Activated T-cell treated with anti-CD3 and anti-CD28 coated beads, Interleukin-2, amount 50 U/mL, for 1 hour (primary cell): ENCODE measurements at places on chromosomes 1 and 21.

GRCh38 chr1:216456682-216457081 lies 33.4 kb upstream of the USH2A start:
- no peak for DNase-seq

DNA sequence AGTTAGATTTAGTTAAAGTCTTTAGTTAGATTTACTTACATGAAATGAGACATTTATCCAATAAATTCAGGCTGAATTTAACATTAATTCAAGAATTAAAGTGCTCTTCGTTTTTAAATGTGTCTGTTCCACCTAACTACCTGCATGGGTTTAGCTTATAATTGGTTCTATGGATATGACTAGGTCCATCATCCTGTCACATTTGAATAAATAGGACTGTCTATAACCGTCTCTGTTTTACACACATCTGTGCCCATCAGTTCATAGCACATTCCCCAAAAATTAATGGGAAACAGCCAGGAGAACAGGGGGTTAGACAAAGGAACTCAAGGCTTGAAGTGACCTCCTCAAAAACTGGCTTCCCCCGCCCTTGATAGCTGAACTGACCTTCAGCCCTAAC lies 219.6 kb downstream of the MRPL39 start:
- no peak for DNase-seq

- DNase-seq = no peak
These were observed 9.9 kb downstream of the SYNJ1 start for GRCh38 chr21:32717851-32718316.

GRCh38 chr21:41207401-41208375 lies 39.7 kb downstream of the BACE2 start:
- no peak for DNase-seq

DNA sequence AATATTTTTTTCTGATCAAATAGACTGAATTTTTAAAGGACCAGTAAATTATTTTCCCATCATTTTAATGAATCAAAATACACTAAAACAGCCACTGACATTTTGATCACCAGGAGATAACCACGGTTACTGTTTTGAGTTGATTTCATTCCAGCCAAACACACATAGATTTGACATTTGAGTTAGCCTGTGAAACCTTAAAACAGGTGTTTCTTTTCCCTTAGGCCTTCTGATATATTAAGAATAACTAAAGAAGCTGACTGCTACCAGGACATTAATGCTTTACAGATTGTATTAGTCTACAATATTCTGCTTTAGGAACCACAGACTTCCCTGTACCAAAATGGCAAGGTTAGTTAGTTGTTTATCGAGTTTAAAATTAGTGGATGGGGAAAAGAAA lies 193.4 kb downstream of the OMA1 start:
- DNase-seq = no peak

DNA sequence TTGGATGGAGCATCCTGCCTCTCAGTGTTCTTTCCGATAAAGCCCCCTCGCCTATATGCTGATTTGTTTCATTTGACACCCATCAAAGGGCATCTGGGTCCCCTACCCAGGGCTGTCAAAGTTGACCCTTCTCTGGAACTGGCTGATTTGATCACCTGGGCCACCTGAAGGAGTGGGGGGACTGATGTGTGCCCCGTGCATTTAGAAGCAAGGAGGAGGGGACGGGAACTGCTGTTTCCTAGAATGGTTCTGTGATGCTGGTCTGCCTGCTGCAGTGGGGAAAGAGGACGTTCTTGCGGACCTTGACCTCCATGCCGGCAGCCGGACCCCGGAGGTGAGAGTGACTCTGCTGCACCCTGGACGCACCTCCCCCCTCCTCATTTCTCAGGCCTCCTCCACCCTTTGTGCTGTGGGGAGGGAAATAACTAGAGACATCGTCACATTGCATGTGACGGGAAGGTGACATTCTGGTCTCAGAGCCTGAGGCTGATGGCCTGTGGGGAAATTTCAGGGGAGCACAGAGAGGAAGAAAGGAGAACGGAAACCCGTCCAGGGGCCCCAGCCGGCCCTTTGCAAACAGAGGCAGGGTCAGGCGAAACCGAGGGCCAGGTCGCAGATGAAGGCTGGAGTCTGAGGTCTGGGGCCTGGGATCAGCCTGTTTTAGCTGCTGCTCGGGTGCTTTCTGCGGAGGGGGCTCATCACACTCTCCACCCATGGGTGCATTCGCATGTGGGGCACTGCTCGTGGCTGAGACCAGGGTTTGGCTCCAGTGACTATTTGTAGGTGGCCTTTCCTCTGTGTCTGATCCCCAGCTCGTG lies 25.7 kb downstream of the CRYAA start:
- no peak for DNase-seq

DNA sequence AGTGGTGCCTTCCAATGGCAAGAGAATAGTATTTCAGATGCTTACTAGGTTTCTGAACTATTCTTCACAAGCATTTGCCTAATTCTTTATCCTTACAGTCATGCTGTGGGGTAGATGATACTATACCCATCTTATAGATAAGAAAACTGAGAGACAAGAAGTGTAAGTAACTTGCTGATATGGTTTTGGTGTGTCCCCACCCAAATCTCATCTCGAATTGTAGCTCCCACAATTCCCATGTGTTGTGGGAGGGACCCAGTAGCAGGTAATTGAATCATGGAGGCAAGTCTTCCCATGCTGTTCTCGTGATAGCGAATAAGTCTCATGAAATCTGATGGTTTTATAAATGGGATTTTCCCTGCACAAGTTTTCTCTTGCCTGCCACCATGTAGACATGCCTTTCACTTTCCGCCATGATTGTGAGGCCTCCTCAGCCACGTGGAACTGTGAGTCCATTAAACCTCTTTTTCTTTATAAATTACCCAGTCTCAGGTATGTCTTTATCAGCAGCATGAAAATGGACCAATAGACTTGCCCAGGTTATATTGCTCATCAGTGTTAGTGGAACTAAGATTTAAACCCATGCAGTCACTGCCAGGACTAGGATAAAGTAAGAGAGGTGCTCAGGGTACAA lies 298.7 kb downstream of the GRIK1 start:
- no peak for DNase-seq

GRCh38 chr21:41258617-41259016 lies 58.0 kb upstream of the FAM3B start:
- DNase-seq = no peak

GRCh38 chr1:199029401-199029800 lies 390.6 kb downstream of the PTPRC start:
- DNase-seq = no peak
